ENCODE measurements at places on chromosomes 3 and 15.
A peak's percentile ranks its signal among the peaks of the same experiment; 100 is the strongest.

GRCh38 chr3:56800130-56800831 is 1.5 kb downstream of the ARHGEF3 start:
- DNase-seq: peak; percentile 71

GRCh38 chr3:141049681-141050080 is 1.5 kb upstream of the SPSB4 start:
- DNase-seq: no peak

DNA sequence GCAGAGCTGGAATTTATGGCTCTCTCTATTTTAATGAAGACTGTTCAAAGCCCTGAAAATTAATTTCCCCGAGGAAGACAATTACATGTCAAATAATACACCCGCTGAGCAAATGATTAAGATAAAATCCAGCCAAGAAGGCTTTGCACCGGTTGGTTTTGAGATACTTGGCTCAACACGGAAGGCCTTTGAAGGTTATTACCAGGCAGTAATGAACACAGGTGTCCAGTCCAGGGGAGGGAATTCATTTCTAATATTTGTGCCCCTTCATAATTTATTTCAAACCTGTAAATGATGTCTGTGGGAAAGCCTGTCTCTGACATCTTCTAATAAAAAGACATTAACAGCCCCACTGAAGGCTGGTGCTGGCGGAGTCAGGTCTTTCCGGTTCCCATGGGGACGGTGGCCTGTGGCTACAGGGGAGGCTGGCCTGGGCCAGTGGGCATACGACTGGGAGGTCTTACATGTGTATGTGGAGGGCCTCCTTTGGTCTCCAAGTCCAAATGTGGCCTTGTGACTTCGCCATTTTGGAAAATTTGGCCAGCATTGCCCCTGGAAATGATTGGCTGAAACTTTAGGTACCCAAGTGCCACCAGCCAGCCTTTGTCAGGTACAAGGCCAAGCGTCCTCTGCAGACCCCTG is 49.9 kb upstream of the IQSEC1 start:
- DNase-seq: no peak

- DNase-seq: no peak
Measured at GRCh38 chr3:81152156-81152555, 609.3 kb downstream of the GBE1 start.

DNA sequence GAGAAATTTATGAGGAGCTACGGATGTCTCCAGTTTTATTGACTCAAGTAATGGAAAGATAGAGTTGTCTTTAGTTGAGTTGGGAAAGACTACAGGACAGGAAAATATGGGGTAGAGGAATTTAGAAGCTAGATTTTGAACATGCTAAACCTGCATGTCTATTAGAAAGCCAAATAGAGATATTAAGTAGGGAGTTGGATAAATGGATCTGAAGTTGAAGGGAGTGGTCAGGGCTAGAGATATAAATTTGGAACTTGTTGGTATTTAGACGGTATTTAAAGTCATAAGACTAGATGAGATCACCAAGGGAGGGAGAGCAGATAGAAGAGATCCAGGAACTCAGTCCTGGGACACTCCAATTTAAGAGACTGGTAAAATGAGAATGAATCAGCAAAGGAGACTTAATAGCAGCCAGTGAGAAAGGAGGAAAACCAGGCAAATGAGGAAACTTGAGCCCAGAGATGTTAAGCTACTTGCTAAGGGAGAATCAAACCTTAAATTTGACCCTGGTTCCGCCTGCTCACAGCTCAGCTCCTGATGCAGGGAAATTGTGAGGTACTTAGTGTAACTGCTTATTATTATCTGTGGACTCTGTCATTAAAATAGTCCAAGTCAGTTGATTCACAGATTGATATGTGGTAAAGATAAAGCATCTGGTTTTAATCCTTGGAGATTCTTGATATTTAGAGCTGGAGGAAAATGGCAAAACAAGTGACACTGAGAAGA is 35.8 kb downstream of the ABI3BP start:
- DNase-seq: no peak

DNA sequence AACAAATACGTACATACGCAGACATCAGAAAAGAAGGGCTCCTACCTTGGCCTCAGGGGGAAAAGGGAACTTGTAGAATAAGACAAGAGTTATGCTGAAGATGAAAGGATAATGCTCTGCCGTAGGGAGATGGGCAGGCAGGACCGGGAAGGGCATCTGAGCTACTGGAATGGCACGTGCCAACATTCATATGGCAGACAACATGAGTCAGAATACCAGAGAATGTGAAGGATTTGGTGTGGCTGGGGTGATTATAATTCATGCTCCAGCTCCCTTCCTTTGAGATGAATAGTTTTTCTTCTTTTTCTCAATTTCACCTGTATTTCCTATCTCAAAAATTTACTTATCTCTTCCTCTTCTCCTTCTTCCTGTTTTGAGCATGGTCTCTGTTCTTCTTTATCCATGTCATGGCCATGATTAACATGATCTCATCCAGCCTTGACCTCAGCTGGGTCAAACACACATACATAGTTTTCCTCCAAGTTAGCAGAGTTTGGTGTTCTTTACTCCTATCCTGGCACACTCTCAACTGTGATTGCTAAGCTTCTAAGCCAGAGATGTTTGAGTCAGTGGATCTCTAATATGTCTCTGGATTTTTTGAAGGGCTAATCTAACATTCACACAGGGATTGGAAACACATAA is 507.0 kb downstream of the FOXP1 start:
- DNase-seq: no peak

- no peak for DNase-seq
Measured at GRCh38 chr3:146343551-146343950, 92.6 kb upstream of the PLSCR4 start.

- no peak for DNase-seq
Measured at GRCh38 chr15:42499858-42500609, 4.6 kb downstream of the SNAP23 start.

DNA sequence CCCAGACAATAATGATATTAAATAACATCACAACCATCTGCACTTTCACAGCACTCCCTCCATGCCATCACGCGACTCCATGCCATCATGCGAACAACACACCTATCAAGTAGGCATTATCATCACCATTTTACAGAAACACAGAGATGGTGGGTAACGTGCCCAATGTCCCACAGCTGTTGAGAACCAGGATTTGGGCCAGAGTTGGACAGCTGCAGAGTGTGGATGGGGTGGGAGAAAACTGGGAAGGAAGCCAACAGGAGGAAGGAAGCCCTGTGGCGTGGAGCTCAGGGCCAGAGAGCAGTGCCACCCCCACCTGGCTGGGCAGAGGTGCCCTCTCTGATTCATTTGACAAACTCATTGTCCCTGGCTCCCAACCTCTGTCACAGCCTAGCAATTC is 29.0 kb downstream of the RBPMS2 start:
- DNase-seq: no peak

GRCh38 chr3:12948371-12948770 is 107.0 kb upstream of the RPL32 start:
- DNase-seq: no peak

- no peak for DNase-seq
Measured at GRCh38 chr15:96896766-96897165, 566.3 kb downstream of the NR2F2 start.

DNA sequence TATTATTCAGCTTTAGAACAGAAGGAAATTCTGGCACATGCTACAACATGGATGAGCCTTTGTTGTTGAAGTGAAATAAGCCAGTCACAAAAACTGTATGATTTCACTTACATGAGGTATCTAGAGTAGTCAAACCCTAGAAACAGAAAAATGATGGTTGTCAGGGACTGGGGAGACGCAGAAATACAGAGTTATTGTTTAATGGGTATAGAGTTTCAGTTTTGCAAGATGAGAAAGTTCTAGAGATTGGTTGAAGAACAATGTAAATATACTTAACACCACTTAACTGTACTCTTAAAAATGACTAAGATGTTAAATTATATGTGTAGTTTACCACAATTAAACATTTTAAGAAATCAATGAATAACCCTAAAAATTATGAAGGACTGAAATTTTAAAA is 15.8 kb downstream of the SPTSSB start:
- no peak for DNase-seq

GRCh38 chr15:33029109-33029652 is 165.3 kb downstream of the FMN1 start:
- no peak for DNase-seq

- DNase-seq: no peak
Measured at GRCh38 chr3:133408961-133409360, 9.1 kb downstream of the BFSP2 start.

DNA sequence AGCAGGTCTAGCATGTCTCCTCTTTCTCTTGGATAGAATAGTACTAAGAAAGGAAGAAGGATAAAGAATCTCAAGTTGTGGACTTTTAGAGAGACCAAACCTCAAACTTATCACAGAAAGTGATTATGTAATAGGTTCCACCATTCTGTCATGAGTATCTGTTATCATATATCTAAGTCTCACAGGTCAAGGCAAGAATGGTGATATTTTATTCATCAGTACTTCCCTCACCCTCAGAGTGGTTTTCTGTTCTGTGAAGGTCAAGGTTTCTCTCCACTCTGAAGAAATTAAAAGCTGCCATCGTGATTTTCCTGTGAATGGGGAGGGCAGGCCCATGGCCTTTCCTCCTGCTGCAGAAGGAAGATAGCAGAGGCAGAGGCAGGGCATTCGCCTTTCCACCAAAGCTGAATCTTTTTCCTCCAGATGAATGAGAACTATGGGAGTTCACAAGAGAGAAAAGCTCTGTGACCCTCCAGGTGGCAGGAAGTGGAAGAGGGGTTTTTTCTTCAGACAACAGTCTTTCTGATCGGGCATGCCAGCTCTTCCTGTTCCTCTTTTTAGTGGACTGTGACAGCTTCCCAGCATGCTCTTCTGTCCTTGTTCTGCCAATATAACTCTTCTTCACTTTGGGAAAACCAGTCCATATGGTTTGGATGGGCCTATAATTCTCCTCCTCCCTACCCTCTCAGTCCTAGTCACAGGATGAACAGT is 37.1 kb upstream of the CCK start:
- no peak for DNase-seq

DNA sequence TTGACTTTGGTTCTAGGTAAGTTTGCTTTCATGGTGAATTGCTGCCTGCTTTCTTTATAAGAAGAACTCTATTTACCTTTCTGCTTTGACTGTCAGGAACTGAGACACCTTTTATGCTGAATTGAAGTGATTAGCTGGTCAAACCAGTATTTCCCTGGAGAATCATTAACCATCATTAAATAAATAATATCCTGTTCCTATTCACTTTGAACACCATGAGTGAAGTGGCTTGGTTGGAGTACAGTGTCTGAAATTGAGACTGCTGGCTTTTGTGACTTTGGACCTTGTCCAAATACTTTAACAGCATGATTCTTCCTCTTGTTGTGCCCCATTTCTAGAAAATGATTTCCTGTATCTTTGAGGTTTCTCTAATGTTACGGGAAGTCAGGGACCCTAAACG is 5.6 kb upstream of the TMEM62 start:
- DNase-seq: no peak

DNA sequence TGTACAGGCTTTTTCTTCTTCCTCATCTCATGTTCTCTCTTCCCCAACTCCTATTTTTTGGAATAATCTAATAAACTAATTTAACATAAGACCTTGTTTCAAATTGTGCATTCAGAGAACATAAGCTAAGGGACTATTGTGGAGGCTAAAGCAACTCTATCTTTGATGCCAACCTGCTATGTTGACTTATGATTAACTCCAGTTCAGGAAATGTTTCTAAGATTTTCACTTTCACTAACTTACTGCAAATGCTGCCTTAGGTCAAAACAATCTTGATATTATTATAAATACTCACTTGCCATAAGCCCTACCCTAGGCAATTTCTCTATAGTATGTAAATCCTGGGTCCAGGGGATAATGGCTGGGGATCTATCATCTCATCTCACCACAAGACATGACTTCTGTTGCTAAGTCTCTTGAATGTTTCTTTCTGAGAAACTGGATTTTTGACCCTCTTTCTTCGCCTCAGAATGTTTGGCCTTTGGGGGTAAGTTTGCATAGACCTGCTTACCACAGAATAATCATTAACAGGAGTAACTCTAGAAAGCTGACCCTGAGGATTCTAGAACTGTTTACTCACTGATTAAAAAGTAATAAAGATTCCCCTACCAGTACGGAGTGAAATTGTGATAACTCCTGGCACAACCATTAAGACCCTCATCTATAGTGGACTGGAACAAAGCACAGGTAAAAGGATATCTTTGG is 768.1 kb downstream of the GBE1 start:
- DNase-seq: no peak

DNA sequence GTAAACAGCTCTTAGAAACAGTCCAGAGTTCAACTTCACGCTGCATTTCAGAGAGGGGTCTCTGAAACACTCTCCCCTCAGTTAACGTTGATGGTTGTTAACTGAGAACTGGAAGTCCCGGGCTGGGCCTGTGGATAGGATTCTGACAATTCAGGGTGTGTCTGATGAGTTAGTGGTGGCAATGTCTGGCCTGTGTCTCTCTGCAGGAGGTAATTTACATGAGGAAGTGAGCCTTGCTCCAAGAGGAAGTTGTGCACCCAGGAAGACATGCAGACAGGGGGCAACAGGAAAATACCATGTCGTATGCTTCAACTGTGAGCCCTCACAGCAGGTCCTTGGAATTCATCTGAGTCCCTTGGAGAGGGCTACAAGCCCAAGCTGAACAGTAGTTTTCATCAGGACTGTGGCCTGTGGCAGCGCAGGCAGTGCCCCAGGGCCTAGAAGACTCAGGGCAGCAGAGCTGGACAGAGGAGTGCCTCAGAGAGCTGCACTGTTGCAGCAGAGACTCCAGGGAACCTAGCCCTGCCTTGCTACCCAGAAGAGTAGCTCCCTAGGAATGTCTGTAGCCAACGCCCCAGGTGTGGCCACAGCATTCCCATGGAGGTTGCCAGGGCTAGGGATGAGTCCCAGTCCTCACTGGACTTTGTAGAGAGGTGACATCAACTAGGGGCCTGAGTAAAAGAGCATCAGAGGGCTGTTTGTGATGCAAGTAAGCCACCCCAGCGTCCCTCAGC is 104.6 kb upstream of the SELENOK start:
- DNase-seq: no peak

- DNase-seq: no peak
Measured at GRCh38 chr15:83105440-83105839, 2.0 kb upstream of the TM6SF1 start.

GRCh38 chr3:30476368-30477084 is 129.9 kb upstream of the TGFBR2 start:
- no peak for DNase-seq

DNA sequence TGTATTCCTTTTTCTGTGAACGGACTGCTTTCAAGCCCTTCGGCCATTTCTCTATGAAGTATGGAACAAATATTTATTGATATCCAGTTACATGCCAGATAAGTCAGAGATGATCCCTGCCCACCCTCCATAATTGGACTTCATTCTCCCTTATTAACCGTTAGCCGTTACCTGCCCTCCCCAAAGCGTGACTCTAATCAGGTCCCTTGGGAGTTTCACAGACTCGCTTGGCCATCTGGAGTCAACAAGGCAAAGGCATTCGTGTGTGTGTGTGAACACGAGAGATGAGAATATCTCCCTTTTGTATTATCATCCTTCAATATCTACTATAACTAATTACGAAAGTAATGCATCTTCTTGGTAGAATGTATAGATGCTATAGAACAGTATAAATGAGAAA is 314.5 kb downstream of the TLE3 start:
- no peak for DNase-seq

DNA sequence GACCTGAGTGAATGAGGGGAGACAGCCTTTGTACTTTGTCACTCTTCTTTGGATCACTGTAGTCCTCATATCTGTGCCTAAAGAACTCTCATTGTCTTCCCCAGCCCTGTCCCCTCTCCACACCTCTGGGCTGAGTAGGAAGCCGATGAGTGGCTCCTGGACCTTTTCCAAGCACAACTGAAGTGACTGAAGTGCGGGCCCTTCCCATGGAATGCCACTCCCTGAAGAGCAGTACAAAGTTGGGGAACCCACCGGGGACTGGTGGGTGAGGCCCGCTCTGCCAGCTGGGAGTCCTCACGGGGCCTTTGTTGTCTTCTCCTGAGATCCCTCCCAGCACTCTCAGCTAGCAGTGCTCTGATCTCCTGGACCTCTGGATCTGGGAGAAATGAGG is 90.1 kb downstream of the AAGAB start:
- no peak for DNase-seq
